ENCODE measurements at places on chromosomes 13 and 19.

GRCh38 chr13:99865420-99865930 is 106.1 kb downstream of the ZIC5 start:
- no peak for DNase-seq

DNA sequence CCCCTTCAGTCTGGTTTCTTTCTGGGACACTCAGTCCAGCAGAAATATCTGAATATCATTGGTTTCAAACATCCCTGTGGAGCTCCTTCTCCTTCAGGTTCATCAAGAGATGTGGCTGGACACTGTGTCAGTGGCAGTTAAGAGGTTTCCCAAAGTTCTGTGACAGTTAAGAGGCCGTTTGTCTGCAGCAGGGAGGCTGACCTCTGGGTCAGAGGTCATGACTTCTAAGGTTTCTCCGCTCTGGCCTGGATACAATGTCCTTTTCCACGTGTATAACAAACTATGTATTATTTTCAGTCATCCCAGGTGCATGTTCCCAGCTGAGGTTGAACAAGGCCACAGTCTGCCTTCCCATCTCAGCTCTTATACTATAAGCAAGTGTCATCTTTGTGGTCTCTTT is 174.9 kb downstream of the B3GLCT start:
- DNase-seq, result no peak

- no peak for DNase-seq
Measured at GRCh38 chr19:806815-807421, 9.7 kb downstream of the PTBP1 start.

DNA sequence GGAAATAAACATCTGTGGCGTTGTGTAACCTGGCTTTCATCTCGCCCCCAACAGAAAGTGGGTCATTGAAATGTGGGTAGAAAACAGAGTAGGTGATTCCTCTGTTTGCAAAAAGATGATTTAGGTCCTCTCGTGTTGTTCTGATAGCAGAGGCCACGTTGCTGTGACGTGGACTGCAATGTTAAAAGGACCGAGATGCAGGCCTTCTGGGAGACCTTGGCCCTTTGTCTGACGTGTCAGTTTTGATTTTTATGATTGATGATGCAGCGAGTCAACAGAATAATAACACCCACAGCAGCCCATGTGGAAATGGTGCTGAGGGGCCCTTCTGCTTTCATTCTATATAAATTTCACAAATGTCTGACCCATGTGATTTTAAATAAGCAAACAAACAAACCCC is 68.9 kb downstream of the FGF9 start:
- no peak for DNase-seq

DNA sequence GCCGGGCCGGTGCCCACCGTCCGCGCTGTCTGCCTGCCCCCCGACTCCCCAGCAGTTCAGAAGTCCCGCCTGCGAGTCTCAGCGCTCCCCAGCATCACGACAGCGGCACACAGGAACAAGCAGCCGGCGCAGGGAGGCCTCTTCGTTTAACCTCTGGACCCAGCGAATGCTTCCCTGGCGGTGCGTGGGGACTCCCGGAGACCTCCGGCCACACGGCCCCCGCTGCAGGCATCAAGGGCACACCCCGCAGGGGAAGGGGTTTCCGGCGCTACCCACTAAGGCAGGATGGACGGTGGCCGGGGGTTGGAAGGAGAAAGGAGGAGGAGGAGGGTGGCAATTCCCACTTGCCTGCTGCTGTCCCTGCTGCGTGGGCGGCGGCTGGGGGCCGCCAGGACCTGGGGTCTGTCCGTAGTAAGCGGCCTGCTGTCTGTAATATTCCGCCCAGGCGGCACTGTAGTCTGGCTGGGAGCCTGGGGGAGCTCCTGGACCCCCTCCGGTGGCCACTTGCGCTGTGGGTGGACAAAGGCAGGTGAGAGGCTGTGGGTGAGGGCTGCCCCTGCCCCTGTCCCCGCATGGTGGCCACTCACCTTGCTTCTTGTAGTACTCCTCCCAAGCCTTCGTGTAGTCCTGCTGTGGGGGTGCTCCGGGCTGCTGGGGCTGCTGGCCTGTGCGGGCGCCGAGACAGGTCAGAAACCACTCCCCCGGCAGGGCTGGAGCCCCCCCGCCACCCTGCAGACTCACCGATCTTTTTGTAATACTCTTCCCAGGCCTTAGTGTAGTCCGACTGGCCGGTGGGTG is 9.6 kb downstream of the KHSRP start:
- no peak for DNase-seq

Measured in CD4-positive, alpha-beta T cell treated with Interleukin-4 for 1 hour (primary cell).